ENCODE measurements at places on chromosomes 5 and 9.

- no peak for DNase-seq
Observed at GRCh38 chr5:2888520-2889060, 137.1 kb upstream of the IRX2 start.

DNA sequence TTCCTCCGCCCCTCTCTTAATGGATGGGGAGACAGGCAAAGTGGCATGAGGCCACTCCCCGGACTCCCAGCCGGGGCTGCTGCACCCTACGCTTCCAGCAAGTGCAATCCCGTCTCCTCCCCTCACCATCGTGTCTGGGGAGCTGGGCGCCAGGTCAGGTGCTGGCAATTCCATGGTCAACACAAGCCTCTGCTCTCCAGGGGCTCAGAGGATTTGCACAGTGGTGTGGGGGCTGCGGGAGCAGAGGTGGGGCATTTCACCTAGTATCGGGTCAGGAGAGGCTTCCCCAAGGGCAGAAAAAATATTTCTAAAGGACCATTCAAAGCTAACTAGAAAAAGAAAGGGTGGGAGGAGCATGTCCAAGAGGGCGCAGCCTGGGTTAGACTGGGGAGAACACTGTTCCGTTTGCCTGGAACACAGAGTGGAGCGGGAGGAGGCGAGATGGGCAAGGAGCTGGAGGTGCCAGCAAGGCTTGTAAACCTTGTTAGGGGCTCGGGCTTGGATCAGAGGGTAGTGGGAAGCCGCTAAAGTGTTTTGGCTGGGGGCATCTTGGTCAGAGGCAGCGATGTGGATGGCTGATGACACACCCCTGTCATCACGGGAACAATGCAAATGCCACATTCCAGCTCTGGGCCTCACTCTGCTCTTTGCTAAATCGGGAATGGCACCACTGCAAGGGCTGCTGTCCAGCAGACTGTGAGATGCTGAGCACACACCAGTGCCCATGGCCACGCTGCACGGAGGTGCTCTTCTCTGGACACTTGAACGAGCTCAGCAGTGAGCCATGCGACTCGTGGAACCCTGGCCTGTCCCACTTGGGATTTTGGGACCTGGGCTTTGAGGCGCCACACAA is 191.7 kb downstream of the CDK5RAP2 start:
- peak; percentile 87 for DNase-seq

- DNase-seq, result no peak
Observed at GRCh38 chr9:101383361-101383760, 1.4 kb downstream of the BAAT start.

- DNase-seq, result no peak
Observed at GRCh38 chr9:36063804-36064447, 27.2 kb downstream of the RECK start.

GRCh38 chr5:139611703-139612584 is 36.2 kb upstream of the CXXC5 start:
- DNase-seq, result no peak

- DNase-seq, result no peak
Observed at GRCh38 chr9:5851445-5851844, 18.5 kb upstream of the ERMP1 start.

DNA sequence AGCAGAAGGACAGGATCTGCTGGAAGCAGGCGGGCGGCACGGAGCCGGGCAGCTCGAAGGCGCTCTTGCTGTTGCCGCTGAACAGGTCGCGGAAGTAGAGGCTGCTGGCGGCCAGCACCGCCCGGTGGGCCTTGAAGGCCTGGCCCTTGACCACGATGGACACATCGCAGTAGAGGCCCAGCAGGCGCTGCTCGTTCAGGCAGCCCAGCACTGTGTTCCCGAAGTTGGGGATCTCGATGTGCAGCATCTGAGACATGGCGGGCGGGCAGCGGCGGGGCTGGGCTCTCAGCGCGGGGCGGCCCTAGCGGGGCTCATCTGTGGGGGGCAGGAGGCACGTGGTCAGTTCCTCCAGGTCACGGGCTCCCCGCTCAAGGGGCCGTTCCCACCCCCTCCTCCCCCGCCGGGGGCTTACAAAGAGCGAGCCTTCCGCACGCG is 44.8 kb downstream of the NACC2 start:
- DNase-seq, result no peak

All from NCI-H510A treated with DMSO at 0.1 percent for 48 hours (cell line).